ENCODE measurements at places on chromosomes 5 and 9.

DNA sequence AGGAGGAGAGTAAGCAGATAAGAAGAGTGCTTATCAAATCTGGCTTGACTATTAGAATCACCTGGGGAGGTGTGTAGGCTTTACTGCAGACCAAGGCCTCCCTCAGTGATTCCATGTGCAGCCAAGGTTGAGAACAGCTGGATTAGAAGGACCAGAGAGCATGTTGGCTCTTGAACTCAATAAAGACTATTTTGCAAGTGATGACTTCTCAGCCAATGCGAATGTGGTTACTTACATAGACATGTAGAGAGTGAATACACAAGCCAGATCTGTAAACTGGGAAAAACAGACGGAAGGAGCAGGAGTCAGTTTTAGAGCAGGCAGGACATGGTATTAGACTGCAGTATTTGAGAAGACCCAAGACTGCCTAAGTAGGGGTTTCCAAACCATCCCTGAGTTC, 48.5 kb downstream of the MAMDC2 start:
- no peak for DNase-seq

- DNase-seq = no peak
Measured at GRCh38 chr9:18568973-18569372, 95.0 kb downstream of the ADAMTSL1 start.

DNA sequence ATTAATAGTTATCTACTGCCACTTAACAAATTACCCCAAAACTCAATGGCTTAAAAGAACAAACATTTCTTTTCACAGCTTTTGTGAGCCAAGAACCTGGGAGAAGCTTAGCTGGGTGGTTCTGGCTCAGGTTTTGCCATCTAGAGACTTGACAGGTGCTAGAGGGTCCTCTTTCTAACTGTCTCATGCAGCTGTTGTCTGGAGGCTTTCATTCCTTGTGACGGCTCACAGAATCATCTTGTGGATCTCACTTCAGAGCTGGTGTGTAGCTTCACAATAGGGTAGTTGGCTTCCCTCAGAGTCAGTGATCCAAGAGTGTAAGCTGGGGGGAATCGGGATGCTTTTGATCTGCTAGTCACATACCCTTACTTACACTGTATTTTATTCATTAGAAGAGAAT, 81.2 kb upstream of the APC start:
- no peak for DNase-seq

GRCh38 chr5:112005623-112005930, 248.6 kb upstream of the NREP start:
- DNase-seq = no peak

GRCh38 chr9:73155968-73156864, 4.6 kb downstream of the ANXA1 start:
- DNase-seq = no peak

DNA sequence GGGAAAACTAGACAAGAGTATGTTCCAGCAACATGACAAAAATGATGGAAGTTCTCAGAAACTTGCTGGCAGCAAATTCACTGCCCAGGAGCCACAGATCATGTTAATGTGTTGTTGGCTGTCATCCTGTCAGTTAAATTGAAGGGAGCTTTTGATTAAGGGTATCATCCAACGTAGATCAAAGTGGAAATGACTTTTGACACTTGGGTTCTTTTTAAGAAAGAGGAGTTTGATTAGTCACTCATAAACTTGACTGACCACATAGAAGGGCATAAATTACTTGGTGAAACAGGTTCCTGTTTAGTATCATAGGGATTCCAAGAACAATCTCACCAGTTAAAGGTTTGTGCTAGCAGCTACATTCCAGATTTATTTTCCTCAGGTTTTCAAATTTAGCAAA, 288.7 kb downstream of the CSNK1G3 start:
- DNase-seq = no peak

GRCh38 chr5:112694853-112695709, 42.6 kb upstream of the APC start:
- no peak for DNase-seq

- no peak for DNase-seq
Measured at GRCh38 chr9:136231478-136232297, 13.9 kb downstream of the QSOX2 start.

DNA sequence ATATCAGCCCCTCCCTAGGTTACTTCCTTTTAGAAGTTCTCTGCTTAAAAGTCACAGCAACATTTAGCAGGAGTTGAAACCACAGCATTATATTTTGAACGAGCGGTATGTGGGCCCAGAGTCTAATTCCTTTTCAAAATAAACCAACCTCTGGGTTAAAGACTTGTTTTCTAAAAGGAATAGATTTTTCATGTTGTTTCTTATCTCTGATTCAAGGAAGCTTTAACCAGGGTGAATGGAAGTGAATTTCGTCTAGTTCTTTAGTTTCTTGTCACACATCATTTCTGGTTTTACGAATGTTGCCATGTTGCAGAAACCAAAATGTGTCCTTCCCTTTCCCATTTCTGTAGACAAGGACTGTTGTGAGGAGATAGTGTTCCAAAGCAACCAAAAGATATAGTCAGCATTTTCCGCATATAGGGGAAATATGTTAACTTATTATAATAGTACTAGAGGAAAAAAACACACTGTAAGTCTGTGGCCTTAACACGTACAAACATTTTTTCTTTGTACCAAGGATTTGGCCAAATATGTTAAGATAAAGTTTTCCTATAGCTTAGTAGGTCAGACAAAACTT, 142.4 kb downstream of the PCSK5 start:
- no peak for DNase-seq

DNA sequence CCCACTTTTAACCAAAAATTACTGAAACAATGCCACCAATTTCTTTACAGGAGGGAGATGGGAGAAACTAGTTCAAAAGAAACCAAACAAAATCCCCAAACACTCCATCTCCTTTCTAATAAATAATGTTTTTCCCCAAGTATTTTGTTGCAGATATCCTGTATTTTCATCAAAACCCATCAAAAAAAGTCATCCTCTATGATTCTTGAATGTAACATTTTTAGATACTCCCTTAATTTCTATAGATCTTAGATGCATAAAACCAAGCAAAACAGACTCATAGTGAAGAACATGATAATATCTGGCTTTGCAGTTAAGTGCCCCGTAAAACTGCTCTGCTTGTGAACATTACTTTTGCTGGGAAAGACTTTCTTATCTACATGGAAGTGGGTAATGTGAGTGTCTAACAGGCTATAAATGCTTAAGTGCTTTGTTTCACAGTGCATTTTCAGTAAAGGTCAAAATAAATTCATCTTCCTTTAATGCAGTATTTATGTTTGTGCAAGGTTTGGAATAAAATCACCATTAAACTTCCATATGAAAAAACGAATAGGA, 77.3 kb upstream of the TBCA start:
- no peak for DNase-seq

DNA sequence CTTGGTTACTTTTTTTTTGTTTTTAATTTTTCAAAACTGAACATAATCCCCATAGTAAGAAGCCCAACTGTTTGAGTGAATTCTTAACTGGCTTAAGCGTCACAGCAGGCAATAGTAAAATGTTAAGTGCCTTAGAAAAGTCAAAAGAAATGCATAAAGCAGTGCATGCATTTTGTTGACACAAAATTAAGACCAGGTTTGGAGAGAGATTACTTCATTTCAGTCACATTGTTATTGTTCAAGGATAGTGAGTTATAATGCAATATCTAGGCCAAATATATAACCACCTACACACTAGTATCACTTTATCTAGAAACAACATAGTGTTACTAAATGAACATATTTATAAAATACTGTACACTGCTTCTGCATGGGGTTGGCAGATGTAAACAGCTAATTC, 116.9 kb upstream of the KLF9 start:
- no peak for DNase-seq
